Testis (tissue), 5 donors: ENCODE measurements at places on chromosomes 12 and 14. TPM values are rescaled to one million over a fixed set of nuclear protein-coding genes. Genes with fewer than 3 reads are reported as not detected.

The BDKRB1 gene
- total RNA-seq, result 3.4 TPM

The ITGA7 gene
- 26.4 TPM for total RNA-seq

- DNase-seq, result peak; percentile 87
Measured at GRCh38 chr12:27780612-27781408, 774 bp upstream of the MANSC4 start.

DNA sequence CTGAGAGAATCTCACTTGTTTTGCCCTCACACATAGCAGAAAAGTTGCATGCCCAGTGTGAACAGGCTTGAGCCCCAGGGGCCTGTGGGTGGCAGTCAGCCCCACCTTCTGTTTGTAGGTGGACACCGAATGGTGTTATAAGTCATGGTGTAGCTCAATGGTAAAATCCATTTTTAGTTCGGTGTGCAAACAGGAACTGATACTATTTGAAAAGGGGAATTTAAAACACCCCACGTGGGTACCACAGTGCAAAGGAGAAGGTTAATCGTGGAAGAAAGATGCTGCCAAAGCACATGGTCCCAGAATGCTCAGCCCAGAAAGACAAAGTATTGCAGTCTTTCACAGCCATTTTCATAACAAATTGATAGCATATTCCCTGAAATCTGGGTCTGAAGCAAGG lies 71.8 kb upstream of the GZMB start:
- no peak for DNase-seq

GRCh38 chr12:51814311-51815088 lies 34.0 kb downstream of the FIGNL2 start:
- DNase-seq, result peak; percentile 81

DNA sequence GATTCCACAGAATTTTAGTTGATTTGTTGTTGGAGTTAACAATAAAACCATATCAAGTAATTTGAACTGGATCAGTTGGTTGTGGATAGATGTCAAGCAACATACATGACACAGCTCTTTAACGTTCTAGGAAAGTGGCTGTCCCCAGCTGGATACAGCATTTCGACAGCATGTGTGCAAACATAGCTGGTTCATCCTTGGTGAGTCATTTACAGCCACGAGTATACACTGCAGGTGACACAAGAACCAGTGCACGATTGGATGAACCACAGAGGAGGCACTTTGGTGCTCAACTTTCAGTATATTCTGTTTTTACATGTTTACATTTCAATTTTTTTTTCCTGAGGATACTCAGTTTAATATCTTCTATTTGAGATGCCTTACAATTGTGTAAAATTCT lies 242.4 kb downstream of the TMEM117 start:
- DNase-seq, result no peak

DNA sequence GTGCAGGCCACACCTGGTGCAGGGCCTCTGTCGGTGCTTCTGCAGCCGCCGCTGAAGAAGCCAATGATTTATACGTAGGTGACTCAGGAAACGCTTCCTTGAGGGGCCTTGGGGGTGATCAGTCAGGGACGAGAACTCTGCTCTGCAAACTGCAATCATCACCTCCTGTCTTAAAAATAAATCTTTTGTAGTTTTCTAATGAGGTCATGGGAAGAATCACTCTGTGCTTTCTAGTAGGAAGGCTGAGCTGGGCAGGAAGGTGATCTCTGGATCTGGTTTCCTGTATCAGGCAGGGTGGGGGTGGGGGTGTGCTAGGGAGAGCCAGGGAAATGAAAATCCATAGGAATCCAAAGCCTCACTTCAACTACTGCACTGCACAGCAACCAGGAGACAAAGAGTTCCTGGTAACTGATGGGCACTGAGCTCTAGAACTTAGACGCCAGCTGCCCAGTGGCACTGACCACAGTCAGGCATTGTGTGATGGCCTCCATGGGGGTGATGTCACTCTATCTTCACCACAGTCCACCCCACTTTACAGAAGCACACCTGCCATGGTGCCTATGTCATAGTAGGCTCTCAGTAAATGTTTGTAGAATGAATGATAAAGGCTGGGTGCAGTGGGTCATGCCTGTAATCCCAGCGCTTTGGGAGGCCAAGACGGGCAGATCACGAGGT lies 292.4 kb upstream of the PWP1 start:
- no peak for DNase-seq
